ENCODE measurements at places on chromosomes 11 and 22.

DNA sequence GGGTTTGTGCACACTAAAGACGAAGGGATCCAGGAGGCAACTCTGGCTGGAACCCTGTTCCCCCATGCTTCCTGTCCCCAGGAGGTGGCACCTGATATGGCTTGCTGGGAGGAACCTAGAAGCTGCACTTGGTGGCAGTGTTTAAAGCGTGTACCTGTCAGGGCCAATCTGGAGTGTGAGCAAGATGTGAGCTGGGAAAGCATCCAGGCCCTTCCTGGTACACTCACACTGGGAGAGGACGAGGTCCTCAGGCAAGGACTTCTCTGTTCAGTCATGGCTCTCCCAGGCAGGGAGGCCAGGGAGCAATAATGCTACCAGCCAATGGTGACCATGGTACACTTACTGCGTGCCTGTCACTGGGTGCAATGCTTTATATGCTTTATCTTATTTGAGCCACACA is 130.7 kb upstream of the NECTIN1 start:
- DNase-seq, result no peak

GRCh38 chr11:2517016-2517385 is 72.2 kb downstream of the KCNQ1 start:
- no peak for DNase-seq

DNA sequence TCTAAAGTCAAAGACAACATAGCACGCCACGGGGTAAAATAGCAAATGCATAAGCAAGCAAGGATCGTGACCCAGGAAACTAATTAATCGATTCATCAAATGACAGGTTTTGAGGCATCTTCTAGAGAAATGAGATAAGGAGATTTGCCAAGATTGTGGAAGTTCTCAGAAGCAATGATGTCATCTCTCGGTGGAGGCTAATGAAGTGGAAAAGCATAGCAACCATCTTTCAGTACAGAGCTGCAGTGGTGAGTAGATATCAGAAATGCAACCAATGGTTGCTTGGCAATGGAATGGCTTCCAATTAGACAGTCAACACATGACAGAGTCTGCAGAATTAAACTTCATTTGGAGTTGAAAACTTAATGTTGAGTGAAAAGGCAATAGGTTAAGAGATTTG is 116.0 kb downstream of the KIRREL3 start:
- DNase-seq, result no peak

DNA sequence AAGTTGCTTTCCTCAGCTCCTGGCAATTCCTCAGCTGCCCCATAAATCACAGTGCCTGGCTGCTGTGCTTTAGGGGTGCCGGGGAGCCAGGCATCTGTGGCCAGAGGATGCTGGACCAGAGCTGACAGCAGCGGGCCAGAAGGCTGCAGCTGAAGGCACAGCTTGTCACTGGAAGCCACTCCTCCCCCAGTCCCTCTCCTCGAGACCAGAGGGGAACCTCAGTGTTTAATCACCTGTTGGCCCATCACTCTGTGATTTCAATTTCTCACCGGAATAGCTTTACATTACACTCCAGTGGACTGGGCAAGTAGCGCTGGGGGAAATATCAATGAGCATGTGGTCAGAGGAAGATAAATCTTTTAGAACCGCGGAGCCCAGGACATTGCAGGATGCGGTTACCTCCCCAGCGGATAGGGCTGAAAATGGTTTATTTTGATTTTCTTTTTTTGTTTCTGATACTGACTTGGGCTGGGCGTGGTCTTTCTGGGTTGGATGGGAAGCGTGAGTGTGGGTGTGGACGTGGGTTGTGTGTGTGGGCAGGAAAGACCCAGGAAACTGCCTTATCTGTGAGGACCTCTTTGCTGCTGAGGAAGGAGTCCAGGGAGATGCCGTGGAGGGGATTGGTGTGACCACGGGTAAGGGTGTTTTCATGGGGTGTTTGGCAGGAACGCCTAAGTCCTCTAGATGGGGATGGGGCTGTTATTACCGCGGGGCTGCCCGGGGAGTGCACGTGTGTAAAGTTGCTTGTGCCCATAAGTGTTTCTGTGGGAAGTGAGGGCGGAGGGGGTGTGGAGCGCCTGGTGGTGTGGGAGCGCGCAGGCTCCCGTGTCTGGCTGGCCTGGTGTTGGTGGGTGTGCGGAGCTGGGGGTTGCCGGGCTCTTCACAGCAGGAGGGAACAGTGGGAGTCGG is 4.0 kb downstream of the DAGLA start:
- DNase-seq, result no peak

DNA sequence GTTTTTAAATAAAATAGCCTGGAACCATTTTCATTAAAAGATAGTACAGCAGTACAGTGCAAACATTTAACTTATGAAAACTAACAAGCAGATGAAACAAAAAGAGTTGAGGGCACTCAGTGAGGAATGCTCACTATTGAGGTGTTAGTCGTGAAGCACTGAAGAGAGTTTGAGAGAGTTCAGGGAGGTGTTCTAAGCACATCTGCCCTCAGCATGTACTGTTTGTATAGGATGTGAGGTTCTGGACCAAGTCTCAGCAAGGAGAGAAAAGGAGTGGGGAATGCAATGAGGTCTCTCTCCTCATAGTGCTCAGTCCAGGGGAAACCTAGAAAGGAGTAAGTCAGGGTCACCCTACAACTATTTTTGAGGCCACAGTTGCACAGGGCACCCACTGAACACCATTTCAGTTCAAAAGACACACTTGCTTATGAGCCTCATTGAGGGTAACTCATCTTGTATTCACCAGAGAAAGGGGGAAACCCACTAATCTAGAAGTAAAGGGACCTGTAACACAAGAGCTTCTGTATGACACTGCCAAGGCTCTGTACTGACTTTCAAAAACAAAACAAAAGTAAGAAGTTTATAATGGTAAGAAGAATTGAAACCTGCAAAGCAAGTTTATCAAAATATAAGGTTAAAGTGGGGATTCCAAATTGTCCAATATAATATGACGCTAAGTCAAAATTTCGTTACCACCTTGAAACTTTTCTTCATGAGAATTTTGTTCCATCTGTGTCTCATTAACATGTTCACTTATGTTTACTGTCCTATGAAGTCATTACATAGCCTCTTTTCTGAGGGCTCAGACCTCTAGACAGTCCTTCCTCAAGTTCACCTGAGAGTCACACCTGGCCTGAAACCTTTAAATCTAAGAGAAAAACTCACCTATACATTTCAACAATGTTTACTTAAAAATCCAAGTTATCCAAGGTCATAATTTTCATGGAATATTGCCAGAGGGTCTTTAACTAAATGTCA is 275.3 kb downstream of the ETS1 start:
- DNase-seq, result no peak

DNA sequence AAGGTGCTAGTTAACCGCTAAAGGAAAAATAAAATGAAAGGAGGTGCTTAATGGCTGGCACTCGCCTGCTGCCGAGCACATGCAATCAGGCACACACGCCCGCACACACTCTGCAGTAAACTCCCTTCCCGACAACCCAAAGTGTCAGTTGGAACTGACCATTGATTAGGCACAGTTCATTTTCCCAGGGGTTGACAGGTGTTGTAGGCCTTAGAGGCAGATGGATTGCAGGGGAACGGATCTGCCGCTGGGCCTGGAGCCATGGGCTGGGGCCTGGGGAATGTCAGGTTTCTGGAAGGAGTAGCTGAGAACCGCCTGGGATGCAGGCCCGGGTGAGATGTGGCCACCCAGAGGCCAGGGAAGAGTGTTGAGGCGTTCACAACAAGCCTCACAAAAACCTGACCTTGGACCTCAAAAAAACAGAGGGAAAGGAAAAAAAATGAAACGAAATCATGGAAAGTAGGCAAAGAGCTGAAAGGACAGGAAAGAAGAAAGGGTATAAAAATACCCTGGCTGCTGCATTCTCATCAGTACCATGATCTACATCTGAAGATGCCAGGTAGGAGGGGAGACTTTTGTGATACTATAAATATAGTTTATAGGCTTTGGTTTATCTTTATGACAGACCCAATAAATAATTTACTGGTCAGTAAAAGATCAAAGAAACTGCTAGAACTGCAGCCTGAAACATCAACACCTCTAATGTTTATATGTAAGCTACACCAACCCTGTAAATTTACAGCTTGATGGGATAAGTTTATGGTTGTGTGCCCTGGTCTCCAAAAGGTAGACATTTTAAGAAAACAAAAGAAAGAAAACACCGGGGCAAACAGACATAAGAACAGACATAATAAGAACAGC is 313.4 kb downstream of the BUD13 start:
- DNase-seq, result no peak

GRCh38 chr11:121889931-121890330 is 226.1 kb downstream of the BLID start:
- DNase-seq, result no peak

DNA sequence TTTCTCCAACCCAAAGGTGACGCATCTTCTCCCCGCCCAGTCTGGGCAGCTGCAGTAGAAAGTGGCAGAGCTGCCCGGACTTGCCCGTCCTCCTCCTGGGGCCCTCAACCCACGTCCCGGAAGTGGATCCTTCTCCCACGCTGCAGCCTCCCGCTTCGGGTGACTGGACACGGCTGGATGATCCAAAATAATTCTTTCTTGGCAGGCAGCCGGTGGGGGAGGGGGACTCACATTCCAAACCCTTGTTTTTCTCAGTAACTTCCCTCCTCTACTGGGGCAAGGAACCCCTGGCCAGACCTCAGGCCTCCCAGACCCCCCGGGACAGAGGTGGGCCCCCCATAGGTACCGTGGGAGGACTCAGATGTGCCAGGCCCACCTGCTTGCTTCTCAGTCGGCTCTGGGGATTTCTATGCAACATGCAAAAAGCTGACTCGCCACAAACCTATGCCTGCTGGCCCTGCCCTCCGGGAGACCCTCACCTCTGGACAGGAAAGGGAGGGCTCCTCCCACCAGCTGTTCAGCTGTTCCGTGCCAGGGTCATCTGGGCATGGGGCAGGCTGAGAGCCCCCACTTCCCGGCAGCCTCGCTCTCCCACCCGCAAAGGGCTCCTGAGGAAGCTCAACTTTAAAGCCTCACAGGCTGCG is 1.4 kb downstream of the PLXNB2 start:
- peak; percentile 91 for DNase-seq

GRCh38 chr11:80944758-80945157 is 1503.9 kb upstream of the TENM4 start:
- no peak for DNase-seq

DNA sequence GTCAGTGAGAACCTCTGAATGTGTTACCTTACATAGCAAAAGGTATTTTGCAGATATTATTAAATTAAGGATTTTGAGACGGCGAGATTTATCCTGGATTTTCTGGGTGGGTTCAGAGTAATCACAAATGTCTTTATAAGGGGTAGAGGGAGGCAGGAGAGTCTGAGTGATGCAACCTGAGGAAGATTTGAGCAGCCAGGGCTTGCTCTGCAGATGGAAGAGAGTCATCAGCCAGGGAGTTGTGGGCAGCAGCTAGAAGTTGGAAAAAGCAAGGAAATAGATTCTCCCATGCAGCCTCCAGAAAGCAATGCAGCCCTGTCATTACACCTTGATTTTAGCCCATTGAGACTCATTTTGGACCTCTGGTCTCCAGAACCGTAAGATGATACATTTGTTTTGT is 4.1 kb upstream of the WDR74 start:
- DNase-seq, result no peak

- no peak for DNase-seq
Observed at GRCh38 chr11:30546334-30546733, 39.8 kb downstream of the MPPED2 start.

DNA sequence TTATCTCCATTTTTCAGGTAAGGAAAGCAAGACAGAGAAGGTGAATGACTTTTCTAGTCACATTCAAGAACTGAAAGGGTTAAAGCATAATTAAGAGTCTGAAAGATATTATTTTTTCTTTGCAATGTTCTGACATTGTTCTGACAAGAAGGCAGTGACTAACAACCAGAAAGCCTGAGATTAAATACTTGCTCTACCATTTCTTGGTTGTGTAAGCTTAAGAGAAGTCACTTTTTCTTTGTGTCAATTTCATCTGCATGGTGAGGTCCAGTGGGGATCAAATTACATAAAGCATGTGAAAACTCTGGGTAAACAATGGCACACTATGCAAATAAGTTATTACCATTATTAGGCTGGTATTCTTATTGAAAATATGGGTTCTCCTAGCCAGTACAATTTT is 73.7 kb downstream of the PHF21A start:
- no peak for DNase-seq
